ENCODE measurements at places on chromosomes 5 and 9. TPM values are rescaled to one million over a fixed set of nuclear protein-coding genes. Genes with fewer than 3 reads are reported as not detected.

GRCh38 chr5:153660919-153661318 is 170.4 kb downstream of the GRIA1 start:
- no peak for DNase-seq

GRCh38 chr9:109013679-109014607 is 644 bp upstream of the CTNNAL1 start:
- DNase-seq, result peak; percentile 51

C9orf50 gene
- total RNA-seq, result not detected

CTXN3 gene
- not detected for total RNA-seq

CHSY3 gene
- total RNA-seq, result 0.82 TPM

FOXD4 gene
- total RNA-seq, result 2.4 TPM

GRCh38 chr5:61182449-61182848 is 20.2 kb upstream of the SMIM15 start:
- no peak for DNase-seq

DNA sequence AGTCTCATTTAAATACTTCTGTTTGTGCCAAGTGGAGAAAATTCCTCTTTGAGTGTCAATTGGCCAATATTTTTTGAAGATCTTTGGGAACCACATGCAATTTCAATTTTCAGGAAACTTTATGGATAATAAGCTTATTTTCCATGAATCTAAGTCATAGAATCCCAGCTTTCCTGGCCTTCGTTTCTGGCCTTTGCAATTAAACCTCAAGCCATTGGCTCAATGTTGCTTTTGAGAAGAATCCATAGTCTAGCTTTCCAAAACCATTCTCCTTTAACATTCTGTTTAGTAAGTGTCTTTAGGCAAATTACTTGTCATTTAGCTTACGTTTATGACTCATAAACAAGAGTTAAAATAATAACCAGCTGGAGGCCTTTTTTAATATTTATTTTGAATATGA is 145.0 kb upstream of the FTMT start:
- DNase-seq, result no peak

DNA sequence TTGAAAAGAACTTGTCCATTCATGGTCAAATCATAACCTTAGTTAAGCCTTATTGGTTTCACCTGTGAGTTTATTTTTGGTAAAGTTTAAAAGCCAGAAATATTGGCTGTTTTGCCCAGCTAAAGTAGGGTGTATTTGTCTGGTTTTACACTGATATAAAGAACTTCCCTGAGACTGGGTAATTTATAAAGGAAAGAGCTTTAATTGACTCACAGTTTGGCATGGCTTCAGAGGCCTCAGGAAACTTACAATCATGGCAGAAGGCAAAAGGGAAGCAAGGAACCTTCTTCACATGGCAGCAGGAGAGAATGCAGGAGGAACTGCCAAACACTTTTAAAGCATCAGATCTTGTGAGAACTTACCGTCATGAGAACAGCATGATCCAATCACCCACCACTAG is 55.3 kb downstream of the JAKMIP2 start:
- no peak for DNase-seq

GRCh38 chr9:36779582-36779981 is 206.9 kb downstream of the MELK start:
- no peak for DNase-seq

GFRA3 gene
- not detected for total RNA-seq

TMEM174 gene
- total RNA-seq, result not detected

DNA sequence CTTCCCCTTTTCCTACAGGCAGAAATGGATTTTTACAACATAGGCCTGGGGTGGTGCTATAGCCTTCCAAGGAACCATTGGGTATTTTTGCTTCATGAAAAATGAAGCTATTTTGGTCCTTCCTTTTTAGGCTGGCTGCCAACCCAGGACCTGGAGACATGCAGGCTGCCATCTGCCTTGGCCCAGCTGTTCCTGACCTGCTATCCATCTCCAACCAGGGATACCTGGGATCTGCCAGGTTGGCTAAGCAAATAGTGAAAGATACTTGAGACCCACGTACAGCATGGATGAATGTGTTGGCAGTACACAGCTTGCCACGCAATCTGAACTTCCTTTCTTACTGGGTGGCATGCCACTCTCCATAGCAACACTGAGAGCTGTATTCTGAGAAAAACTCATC is 31.1 kb downstream of the MRPS27 start:
- DNase-seq, result no peak

- no peak for DNase-seq
Measured at GRCh38 chr5:99156688-99157087, 227.9 kb upstream of the CHD1 start.

GABRB2 gene
- not detected for total RNA-seq

SKP1 gene
- 415 TPM for total RNA-seq

GRCh38 chr5:175692996-175693710 is 35.3 kb downstream of the HRH2 start:
- no peak for DNase-seq

- peak; percentile 23 for DNase-seq
Measured at GRCh38 chr9:21252721-21253547, 13.1 kb upstream of the IFNA14 start.

AGXT2 gene
- total RNA-seq, result not detected
